ENCODE measurements at places on chromosomes 4 and X.

DNA sequence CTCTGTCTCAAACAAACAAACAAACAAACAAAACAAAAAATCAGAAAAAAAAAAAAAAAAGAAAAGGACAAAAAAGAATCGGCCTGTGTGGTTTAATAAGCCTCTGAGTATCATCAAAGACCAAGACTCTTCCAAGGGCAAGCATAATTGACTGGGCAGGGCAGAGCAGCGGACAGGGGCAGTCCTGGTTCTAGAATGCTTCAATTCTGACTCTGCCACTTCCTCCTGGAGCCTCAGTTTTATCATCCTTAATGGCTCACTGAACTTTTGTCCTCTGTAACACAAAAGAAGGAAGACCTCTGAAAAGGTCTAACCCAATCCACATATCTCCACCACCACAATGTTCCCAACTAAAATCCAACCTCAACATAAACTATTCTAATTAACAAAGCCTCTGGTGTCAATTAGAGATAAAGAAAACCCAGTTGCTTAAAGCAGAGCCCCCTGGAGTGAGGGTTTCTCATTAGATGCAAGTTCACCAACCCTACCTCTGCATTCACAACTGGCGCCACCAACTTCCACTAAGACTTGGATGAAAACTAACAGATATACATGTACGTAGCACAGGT, 51.7 kb downstream of the TBC1D9 start:
- DNase-seq: no peak

- DNase-seq: no peak
Measured at GRCh38 chrX:139795196-139795595, 87.2 kb upstream of the MCF2 start.

DNA sequence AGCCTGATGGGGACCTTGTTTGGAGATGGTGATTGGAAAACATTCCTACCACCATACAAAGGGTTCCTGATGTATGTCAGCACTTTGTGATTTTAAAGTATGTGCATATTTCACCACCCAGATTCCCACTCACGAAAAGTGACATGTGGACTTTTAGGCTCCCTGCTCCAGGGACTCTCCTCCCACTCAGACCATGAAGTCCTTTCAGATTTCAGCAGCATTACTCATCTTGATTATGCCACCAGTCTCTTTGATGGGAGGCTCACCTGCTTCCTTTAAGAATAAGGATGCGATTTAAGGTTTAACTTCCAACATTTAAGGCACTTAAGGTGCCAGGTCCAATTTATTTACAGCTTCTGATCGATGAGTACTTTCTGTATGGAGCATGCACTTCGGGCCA, 204.4 kb downstream of the PPARGC1A start:
- no peak for DNase-seq

DNA sequence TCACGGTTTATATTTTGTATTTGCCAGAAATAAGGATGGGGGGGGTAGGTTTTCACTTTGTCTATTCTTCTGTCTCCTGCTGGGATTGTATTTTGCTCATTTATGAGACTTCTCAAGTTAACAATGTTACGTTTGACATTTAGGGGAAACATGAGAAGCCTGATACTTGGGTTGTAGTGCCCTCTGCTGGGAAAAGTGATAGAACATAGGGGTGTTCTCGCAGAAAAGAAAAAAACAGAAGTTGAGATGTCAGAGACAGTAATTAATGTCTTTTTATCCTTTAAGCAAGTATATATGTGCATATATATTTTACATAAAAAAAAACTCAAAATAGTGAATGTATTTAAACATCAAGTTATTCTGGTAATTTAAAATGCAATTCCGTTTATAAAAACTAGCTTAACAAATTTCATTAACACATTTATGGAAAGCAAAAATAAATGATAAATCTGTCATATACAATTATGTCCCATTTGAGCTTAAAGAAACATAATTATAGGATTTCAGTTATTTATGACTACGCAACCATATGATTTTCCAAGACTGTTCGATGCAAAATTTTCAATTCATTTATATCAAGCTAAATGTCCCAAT, 46.0 kb upstream of the TMPRSS11F start:
- peak; percentile 29 for DNase-seq

- DNase-seq: no peak
Measured at GRCh38 chr4:26854701-26855100, 5.9 kb upstream of the STIM2 start.
